ENCODE measurements at places on chromosomes 11 and 22. TPM values are rescaled to one million over a fixed set of nuclear protein-coding genes. Genes with fewer than 3 reads are reported as not detected.

The SOX6 gene
- total RNA-seq, result 13.5 TPM

The OR8G1 gene
- not detected for total RNA-seq

The MUC5B gene
- not detected for total RNA-seq

The KCNK4 gene
- total RNA-seq, result not detected

The VWA5A gene
- total RNA-seq, result 6.9 TPM

The PTS gene
- 19.5 TPM for total RNA-seq

DNA sequence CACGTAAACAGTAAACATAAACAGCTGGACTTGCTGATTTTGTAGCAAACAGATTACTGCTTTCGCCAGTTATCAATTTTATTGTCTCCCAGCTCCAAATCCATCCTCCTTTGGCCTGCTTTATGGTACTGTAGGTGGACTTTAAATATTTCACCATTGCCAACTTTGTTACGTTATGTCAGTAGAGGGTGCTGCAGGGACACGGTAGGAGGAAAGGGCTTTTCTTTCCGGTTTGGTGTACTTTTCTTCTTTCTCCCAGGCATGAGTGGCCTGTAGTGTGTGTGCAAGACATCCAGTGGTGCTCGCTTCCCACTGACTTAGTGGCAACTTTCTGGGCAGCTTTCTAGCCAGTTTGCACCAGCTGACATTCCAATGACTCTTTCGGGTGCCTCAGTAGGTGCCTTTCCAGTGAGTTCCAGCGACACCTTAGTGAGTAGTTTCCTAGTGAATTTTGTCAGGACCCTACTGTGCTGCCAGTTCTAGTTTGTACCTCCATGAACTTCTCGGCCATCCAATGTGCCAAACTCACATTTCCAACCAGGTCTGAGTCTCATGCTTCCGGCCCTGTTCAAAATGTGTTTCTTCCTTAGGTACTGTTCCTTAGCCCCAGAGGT lies 267.6 kb upstream of the TENM4 start:
- H3K36me3 ChIP-seq, result no peaks in the 10 kb centered on the region
- no peaks in the 10 kb centered on the region for H3K27me3 ChIP-seq
- DNase-seq, result no peak
- H3K27ac ChIP-seq, result no peak overlapping the region
- no peak overlapping the region for H3K4me3 ChIP-seq
- no peaks in the 10 kb centered on the region for H3K4me1 ChIP-seq

DNA sequence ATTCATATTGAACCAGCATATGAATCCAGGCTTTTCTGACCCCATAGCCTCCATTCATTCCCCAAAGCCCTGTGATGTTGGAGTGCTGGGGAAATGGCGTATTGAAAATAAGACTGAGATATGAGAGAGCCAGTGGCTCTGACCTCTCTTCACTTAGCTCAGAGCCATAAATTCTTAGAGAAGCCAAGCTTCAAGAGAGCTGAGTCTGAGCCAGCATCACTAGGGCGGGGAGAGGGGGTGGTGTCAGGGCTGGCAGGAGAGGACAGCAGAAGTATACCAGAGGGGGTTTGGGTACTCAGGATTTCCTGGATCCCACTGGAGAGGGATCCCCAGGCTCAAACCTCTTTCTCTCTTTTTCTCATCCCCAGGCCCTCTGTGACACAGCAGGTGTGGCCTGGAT lies 16.7 kb upstream of the MOGAT2 start:
- H3K4me1 ChIP-seq, result peaks cover under 1% of the 10 kb centered on the region
- no peak overlapping the region for H3K27ac ChIP-seq
- no peaks in the 10 kb centered on the region for H3K27me3 ChIP-seq
- DNase-seq, result no peak
- no peaks in the 10 kb centered on the region for H3K36me3 ChIP-seq

DNA sequence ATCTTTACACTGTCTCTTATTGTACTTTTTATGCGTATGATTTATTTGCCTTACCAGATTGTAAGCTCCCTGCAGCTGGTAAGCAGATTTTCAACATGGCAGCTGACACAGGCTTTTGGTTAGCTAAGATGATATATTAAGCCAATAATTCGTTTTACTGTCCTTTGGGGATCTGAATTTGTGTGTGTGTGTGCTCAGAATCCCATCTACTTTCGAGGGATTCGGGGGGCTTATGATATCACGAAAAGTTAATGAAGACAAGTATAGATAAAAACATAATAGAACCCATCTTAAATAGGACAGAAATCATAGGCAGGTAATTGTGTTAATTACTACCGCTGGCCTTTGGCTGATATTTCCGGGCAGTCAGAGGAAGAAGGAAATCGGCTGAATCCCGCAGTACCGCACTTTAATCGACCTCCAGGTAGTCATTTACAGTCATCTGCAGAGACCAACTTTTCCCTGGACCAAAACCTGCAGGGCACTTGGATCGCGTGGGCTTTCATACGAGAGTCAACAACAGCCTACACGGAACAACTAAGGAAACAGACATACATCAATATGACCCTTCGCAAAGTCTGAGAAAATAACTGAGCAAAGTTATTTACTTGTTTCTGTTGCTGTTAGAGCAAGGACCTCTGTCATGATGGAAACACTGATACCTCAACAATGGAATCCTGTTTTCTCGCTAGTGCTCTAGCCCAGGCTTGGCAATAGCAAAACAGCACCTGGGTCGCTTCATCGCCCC lies 802 bp downstream of the KBTBD3 start:
- no peaks in the 10 kb centered on the region for H3K27me3 ChIP-seq
- H3K4me1 ChIP-seq, result peaks cover 45% of the 10 kb centered on the region
- peak overlapping the region; percentile 97 for H3K27ac ChIP-seq
- H3K4me3 ChIP-seq, result peak overlapping the region; percentile 85
- DNase-seq, result no peak

DNA sequence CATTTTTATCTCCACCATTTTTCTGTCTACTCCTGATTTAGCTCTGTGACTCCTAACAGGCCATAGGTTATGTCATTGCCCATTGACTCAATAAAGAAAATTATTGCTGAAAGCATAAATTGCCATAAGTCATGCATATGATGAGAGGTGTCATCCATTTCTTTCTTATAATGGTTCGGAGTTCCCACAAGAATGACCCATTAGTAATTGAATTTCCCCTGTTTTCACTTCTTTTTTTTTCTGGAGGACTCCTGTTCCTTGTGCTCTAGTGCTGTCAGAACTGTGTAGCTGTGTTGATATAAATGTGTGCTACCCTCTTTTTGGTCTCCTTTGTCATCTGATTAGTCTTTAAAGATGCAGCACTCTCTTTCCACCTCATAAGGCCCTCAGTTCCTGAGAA lies 22.9 kb upstream of the CARD18 start:
- no peaks in the 10 kb centered on the region for H3K36me3 ChIP-seq
- no peak for DNase-seq
- H3K27ac ChIP-seq, result no peak overlapping the region
- no peaks in the 10 kb centered on the region for H3K4me1 ChIP-seq
- no peak overlapping the region for H3K4me3 ChIP-seq

GRCh38 chr11:60880643-60881282 lies 13.4 kb downstream of the ZP1 start:
- no peak for DNase-seq
- H3K36me3 ChIP-seq, result peaks cover 7% of the 10 kb centered on the region

GRCh38 chr11:125663910-125664309 lies 16.7 kb downstream of the ACRV1 start:
- no peak overlapping the region for H3K4me3 ChIP-seq
- no peak overlapping the region for H3K27ac ChIP-seq
- no peaks in the 10 kb centered on the region for H3K36me3 ChIP-seq
- no peaks in the 10 kb centered on the region for H3K27me3 ChIP-seq
- no peak for DNase-seq
- no peaks in the 10 kb centered on the region for H3K4me1 ChIP-seq

- H3K27ac ChIP-seq, result no peak overlapping the region
- H3K4me3 ChIP-seq, result no peak overlapping the region
- H3K27me3 ChIP-seq, result no peaks in the 10 kb centered on the region
- no peaks in the 10 kb centered on the region for H3K36me3 ChIP-seq
- no peaks in the 10 kb centered on the region for H3K4me1 ChIP-seq
- DNase-seq, result no peak
These were observed 24.0 kb downstream of the TBX1 start for GRCh38 chr22:19784384-19785175.

DNA sequence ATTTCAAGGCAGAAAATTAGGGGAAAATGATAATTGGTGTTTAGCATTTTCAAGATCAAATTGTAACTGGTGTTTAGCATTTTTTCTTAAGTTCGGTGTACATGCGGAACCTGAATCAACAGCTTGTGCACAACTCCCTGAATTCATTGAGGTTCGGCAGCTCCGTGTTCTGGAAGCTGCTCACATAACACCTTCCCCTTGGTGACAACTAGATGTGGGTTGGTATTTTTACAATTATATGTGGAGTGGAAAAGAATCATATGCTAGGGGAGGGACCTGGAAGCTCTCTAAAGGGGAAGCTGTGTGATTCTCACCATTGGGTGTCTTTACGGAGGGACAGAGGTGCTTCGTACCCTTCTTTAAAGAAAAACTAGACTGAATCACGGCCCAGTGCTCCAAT lies 199.0 kb upstream of the MTNR1B start:
- H3K36me3 ChIP-seq, result no peaks in the 10 kb centered on the region
- no peak for DNase-seq
- no peaks in the 10 kb centered on the region for H3K27me3 ChIP-seq
- no peak overlapping the region for H3K4me3 ChIP-seq
- H3K27ac ChIP-seq, result no peak overlapping the region
- no peaks in the 10 kb centered on the region for H3K4me1 ChIP-seq

DNA sequence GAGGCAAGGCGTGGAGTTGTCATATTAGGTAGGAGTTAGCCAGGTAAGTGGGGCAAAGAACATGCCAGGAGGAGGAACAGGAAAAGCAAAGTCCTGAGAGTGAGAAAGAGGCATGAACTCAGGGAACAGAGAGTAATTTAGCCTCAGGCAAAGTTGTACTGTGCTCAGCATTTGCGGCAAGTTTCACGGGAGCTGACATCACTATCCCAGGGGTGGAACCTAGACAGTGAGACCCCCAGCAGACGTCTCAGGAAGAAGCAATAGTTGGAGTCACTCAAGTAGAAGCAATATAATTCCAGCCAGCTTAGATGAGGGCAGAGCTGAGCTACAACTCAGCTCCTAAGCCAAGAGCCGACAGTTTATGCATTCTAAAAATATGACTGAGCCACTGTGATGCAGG lies 426.0 kb upstream of the ISX start:
- H3K27me3 ChIP-seq, result no peaks in the 10 kb centered on the region
- H3K4me3 ChIP-seq, result no peak overlapping the region
- DNase-seq, result no peak
- no peak overlapping the region for H3K27ac ChIP-seq
- no peaks in the 10 kb centered on the region for H3K4me1 ChIP-seq
- no peaks in the 10 kb centered on the region for H3K36me3 ChIP-seq

- H3K4me1 ChIP-seq, result no peaks in the 10 kb centered on the region
- no peak overlapping the region for H3K4me3 ChIP-seq
- DNase-seq, result no peak
- H3K36me3 ChIP-seq, result peaks cover 39% of the 10 kb centered on the region
- H3K27me3 ChIP-seq, result no peaks in the 10 kb centered on the region
These were observed 7.9 kb downstream of the TMEM258 start for GRCh38 chr11:61784506-61784805.

DNA sequence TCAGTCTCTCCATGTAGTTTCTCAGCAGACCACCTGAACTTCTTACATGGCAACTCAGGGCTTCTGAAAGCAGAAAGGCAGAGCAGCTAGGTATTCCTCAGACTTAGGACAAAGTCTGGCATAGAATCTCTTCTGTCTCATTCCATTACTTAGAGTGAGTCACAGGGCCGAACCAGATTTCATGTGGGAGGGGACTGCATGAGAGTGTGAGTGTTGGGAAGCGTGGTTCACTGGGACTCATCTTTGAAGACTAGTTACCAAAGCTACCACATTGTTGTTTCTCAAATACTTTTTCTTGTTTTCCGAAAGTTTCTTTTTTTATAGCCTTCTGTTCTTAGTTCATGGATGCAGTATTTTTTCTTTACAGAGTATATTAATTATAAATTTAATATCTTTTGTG lies 36.1 kb upstream of the SCN3B start:
- no peak overlapping the region for H3K27ac ChIP-seq
- H3K4me1 ChIP-seq, result no peaks in the 10 kb centered on the region
- no peaks in the 10 kb centered on the region for H3K36me3 ChIP-seq
- no peak for DNase-seq
- no peak overlapping the region for H3K4me3 ChIP-seq
- H3K27me3 ChIP-seq, result no peaks in the 10 kb centered on the region

DNA sequence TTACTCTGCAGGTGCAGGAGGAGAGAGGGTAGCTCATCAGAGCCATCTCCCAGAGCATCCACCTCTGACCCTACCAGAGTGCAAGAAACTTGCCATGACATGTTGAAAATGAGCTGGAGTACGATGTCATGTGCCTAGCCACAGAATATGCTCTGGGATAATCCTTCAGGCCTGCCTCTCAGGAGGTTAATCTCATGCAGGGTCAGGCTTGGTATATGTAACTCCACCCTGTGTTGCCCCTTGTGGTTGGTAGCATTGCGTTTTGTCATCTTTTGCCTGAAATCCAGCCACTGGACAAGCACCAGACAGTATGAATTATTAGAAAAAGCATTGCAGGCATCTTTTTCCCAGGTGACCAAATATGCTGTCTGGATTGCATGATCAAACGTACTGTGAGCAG lies 36.2 kb downstream of the CNTF start:
- DNase-seq, result no peak
- no peak overlapping the region for H3K27ac ChIP-seq
- no peak overlapping the region for H3K4me3 ChIP-seq
- H3K36me3 ChIP-seq, result no peaks in the 10 kb centered on the region
- H3K4me1 ChIP-seq, result no peaks in the 10 kb centered on the region

DNA sequence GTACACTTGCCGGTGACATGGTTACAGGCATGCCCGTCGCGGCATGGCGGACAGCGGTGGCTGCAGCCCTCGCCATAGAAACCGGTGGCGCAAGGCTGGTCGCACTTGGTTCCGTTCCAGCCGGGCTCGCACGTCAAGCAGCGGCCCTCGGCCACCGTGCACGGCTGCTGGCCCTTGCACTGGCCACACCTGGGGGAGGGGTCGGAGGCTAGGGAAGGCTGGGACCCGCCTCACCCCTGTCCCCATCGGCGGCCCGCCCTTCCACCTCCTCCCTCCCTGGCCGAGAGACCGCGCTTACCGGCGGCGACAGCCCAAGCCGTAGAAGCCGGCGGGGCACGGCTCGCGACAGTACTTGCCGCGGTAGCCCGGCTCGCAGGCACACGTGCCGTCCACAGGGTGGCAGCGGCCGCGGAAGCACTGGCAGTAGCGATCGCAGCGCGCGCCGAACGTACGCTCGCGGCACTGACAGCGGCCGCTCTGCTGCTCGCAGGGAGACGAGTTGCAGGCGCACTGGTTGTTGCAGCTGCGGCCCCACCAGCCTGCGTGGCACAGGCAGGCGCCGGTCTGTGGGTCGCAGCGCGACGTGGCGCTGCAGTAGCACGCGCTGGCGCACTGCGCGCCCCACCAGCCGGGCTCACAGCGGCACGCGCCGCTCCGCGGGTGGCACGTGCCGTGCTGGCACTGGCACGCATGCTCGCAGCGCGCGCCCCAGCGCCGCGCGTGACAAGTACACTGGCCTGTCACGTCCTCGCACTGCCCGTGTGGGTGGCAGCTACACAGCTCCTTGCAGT lies 6.7 kb downstream of the SCARF2 start:
- H3K4me3 ChIP-seq, result peak overlapping the region; percentile 32
- H3K27ac ChIP-seq, result no peak overlapping the region
- peak; percentile 56 for DNase-seq
- H3K4me1 ChIP-seq, result peaks cover 41% of the 10 kb centered on the region

All from right atrium auricular region (tissue), 2 donors.